ENCODE measurements at places on chromosomes 16 and 17.

- DNase-seq = no peak
Measured at GRCh38 chr16:7518158-7518557, 185.5 kb downstream of the RBFOX1 start.

GRCh38 chr16:70728150-70728549 lies 42.3 kb upstream of the MTSS2 start:
- no peak for DNase-seq

- no peak for DNase-seq
Measured at GRCh38 chr17:3727041-3727440, 3.3 kb downstream of the HASPIN start.

- no peak for DNase-seq
Measured at GRCh38 chr17:17771498-17772201, 65.1 kb downstream of the SREBF1 start.

DNA sequence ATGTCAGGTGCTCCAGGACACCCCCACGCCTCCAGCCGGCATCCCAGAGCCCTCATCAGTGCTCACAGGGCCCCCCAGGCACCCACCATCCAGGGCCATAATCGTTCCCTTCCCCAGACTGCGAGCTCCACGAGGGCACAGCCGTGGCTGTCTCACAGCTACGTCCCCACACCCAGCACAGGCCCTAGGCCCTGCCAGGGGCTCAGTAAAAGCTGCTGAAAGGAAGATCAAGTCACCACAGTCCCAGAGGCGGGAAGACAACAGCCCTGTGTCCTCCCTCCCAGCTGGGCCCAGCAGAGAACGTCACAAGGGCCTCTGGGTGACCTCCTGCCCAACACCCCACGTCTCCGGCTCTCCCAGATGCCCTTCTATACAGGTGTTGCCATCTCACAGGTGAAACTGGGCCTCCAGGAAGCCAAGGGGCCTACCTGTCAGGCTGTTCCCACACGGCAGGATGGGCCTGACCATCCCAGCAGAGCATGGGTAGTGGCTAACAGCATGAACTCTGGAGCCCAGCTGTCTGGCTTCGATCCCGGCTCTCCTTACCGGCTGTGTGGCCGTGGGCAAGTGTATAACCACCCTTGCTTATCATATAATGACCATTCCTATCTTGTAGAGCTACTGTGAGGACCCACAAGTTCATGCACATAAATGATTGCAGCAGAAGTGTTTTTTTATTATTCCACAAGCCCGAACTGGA lies 17.9 kb downstream of the ARL2BP start:
- DNase-seq = no peak

DNA sequence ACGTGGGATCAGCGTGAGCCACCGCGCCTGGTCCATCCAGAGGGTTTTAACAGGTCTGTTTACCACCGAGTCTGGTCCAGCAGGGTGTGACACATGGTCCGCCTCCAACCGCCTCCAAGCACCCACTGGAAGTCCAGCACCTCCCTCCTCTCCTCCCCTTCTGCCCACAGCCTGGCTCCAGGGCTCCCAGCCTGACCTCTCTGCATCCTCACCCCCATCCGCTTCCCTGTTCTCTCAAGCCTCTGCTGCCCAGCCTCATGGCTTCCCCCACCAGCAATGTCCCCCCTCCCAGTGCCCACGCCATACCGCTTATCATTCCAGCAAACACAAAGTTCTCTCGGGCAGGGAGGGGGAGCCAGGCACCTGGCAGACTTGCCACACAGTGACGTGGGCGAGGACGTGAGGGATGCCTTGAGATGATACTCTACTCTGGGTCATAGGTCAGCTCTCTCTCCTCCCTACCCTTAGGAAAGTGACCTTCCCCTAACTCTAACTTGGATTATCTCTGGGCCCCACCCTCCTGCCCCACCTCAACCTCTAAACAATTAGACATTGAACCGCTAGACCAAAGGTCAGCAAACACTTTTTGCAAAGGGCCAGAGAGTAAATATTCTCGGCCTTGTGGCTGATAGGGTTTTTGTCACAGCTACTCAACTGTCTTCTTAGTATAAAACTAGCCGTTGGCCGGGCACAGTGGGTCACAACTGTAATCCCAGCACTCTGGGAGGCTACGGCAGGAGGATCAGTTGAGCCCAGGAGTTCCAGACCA lies 23.1 kb downstream of the CDC42EP4 start:
- no peak for DNase-seq

- DNase-seq = no peak
Measured at GRCh38 chr17:35914354-35914753, 16.2 kb downstream of the RDM1 start.

- DNase-seq = no peak
Measured at GRCh38 chr16:85593494-85594221, 19.5 kb upstream of the GSE1 start.

GRCh38 chr16:4659363-4660353 lies 33.7 kb upstream of the NUDT16L1 start:
- DNase-seq = peak; percentile 32

DNA sequence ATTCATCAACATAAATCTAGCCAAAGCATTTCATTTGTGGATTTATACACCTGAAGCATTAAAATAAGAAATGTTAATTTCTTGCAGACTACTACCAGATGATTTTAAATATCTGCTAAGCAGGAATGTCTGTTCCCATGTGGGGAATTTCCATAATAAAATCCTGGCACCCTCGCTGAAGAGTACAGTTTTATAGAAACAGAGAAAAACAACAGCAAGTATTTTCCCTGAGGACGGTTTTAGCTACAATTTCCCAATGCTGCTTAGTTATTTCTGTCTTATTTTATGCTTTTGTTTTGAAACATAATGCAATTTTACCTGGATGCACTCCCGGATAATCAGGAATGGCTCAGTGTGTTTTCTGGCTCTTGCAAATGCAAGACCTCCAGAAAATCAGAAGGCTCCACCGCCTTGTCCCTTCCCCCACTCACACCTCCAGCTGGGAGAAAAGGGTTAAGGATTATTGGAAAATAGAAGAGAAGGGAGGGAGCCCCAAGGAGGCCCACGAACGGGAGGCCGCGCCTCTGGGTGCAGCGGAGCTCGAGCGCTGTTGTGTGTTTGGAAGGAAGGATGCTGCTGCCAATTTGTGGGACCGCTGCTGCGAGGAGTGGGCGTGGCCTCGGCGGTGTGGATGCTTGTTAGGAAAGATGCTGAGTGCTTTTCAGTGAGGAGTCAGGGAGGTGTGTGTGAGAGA lies at the start of gene CNTNAP4:
CNTNAP4 (plus strand) TSS at position 657 of the 694 bp plus-strand sequence. CDS start 262 bp downstream, outside the sequence.
- peak; percentile 81 for DNase-seq

- DNase-seq = no peak
Measured at GRCh38 chr16:4525069-4525468, 13.5 kb downstream of the CDIP1 start.

DNA sequence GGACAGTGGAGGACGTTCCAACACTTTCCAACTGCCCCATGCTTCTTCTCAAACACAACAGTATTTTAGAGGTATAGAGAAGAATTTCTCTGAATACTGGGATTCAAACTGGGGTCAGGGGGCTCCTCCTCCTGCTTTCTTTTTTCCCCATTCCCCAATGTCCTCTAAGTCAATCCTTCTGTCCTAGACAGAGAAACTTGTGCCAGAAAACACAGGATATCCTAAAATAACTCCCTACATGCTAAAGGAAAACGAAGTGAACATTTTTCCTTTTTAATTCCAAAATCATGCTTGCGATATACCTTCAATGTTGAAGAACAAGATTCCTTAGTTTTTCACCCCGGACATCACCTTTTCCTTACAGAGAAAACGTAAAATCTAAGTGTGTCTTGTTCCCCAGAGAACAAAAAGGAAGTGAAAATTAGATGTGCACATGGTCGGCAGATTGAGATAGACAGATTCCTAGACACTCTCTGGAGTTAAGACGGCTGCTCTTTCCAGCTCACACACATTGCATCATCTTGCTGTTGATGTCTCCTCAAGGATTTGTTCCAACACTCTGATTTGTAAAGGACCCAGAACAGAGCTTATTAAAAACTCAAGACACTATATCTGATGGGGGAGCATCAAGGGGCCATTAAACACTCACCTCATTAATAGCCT lies 228.2 kb downstream of the GRIN2A start:
- no peak for DNase-seq

- no peak for DNase-seq
Measured at GRCh38 chr16:73998707-73999106, 297.9 kb upstream of the PSMD7 start.

Measured in left hindlimb (tissue), 1 donor.